ENCODE measurements at places on chromosomes 6 and 20.

DNA sequence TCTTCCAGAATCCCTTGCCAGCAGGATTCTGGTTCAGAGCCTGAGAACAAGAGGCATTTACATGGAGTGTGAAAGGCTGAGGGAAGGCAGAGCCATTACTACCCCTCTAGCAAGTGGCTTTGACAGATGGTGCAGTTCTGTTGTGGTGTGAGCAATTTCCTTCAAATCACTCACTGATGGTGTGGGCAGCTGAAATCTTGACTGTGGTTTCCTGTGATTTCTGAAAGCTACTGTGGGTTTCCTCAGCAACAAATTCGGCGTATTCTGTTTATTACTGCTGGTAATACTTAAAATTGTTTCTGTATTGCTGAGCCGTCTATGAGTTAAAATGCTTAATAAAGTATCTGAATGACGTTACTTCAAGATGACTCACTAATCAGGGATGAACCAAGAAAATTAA is 181.5 kb upstream of the TCF21 start:
- DNase-seq: no peak

DNA sequence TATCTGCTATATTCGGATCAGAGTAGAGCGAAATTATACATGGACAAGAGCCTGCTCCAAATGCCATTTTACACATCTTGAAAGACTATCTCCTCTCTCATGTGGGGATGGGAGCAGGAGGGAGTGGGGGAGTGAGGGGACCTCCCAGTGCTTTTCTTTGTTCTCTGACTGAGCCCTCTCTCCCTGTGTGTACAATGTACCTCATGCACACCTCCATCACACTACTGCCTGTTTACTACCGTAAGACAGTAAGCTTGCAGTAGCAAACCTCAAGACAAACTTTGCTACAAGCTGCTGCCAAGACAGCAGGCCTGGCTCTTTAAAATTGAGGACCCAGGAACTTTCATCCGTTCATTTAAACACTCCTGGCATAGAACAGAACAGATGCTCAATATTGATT is 7.2 kb downstream of the NHSL1 start:
- no peak for DNase-seq

- DNase-seq: no peak
These were observed 412 bp upstream of the TUBB1 start for GRCh38 chr20:59018817-59019216.

DNA sequence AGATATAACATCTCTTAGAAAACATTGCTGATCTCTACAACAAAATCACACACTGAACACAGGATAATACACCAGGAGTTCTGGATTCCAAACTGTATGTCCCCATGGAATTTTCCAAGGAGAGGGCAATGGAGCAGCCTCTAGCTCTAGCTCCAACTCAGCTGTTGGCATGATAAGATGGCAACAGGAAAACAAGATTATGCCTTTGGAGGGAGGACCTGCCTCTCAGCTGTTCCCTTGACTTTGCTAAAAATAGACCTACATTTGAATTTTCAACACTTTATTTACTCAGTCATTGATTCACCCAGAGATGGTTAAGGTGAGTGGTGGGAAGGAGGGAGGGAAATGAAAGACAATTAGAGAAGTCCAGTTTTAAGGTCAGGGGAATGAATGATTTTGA is 246.7 kb downstream of the ALDH8A1 start:
- DNase-seq: no peak

DNA sequence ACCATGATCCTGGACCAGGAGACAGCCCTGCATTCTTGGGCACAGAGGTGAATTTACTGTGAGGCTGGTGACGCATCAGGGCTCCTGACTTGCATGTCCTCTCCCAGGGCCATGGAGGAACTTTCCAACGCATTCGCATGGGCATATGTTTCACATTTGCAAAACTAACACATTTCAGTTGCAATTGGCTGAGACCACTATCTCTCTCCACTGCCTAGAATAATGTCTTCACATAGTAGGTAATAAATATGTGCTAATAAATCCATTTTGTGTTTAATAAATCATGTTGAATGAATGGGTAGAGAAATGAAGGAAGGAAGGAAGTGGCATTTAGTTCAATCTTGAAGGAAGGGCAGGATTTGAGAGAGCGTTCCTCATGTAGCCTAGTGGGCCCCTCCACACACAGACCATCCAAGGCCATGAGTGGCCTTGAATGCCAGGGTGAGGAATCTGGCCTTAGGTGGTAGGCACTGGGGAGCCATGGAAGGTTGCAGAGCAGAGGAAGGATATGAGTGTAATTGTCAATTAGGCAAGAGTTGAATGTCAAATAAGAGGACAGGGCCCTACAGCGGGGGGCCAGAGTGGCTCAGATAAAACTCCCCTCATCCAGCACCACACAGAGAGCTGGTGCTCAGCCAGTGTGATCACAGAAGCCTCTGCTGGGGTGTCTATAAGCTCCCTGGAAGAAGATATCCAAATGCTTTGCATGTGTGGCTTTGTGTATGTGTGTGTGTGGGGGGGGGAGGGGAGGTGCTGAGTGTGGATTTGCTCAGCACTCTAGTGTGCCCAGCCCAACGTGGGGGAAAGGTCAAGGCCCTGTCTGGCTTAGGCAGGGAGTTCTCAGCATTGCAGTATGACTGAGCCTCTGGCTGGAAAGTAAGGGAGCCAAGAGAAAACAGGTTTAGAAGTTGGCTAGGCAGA is 30.9 kb upstream of the CCN5 start:
- no peak for DNase-seq

GRCh38 chr6:168704678-168705077 is 263.7 kb downstream of the SMOC2 start:
- DNase-seq: no peak

- DNase-seq: no peak
These were observed 25.5 kb upstream of the L3MBTL3 start for GRCh38 chr6:129992881-129993280.

- no peak for DNase-seq
These were observed at the start of gene OR12D3 for GRCh38 chr6:29375191-29375590. Gene OR12D3, minus strand, starts transcription at chr6:29375291. Its CDS starts 4 bp downstream, at chr6:29375287.

- no peak for DNase-seq
These were observed 3.1 kb upstream of the HINT3 start for GRCh38 chr6:125953502-125953875.

- DNase-seq: no peak
These were observed 516 bp upstream of the IRF4 start for GRCh38 chr6:390914-391558.

GRCh38 chr6:79898076-79898475 is 49.3 kb downstream of the ELOVL4 start:
- no peak for DNase-seq

DNA sequence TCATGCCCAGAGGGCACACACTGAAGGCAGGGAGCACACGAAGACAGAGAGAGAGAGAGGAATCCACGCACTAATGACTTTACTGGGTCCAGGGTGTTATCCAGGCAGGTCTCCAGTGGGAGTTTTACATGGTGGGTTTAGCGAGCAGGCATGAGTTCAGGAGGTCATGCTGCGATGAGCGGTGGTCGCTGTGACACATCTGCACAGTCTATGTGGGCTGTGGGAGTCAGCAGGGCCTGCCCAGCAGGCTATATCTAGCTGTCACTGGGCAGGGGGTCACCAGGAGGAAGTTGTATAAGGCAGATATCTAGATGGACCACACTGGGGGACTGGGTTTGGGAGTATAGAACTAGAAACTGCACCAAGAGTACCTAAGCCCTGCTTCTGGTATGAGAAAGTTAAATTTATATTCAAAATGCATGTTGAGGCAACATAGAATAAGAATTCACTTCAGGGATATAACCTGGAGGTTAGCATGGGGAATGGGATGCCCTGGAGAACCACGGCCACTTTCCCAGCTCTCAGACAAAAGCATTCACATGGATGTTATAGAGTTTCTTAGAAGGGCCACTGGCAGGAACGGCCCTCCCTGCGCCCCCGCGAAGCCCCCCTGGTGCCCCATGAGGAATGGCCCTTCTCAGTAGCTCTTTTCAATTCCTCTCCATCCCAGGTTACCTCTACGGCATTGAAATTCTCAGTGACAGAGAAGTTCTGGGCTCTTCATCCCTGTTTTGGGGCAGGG is 113.9 kb downstream of the RNF144B start:
- DNase-seq: no peak

DNA sequence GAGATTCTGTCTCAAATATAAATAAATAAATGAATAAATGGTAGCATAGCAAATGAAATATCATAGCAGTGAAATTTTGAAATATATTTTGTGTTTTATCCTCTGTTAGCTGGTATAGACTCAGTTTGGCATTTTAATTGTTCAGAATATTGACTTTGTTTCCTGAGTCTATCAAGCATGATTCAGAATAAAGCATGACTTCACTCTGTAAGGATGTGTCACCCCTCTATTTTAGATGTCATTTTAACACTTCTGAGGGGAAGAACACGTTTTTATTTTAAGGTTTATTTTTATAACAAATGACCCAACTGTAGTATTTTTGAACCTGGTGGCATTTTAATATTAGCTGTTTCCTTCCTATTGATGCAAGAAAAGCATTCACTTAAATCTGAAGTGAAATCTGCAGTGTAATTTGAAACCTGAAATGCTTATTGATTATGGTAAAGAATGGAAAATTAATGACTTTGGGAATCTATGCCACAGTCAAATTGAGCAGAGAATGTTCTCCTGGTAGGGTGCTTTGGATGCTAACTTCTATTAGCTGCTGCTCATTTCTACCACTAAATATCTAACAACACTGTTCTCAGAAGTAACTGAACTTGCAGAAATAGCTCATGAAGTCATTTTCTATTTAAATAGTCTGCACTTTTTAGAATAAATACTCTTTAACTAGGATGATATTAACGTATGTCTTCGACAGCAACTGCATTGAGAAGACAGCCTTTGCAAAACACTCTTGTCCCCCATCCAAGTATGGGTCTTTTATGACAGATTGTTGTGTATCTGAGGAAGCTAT is 114.2 kb downstream of the SOX4 start:
- no peak for DNase-seq

GRCh38 chr20:5735845-5736510 is 14.2 kb upstream of the SHLD1 start:
- DNase-seq: no peak

- no peak for DNase-seq
These were observed 136.5 kb downstream of the SMOC2 start for GRCh38 chr6:168577496-168577895.

GRCh38 chr6:81656231-81656630 is 96.2 kb downstream of the TENT5A start:
- DNase-seq: no peak

Data from stimulated activated CD4-positive, alpha-beta T cell treated with anti-CD3 and anti-CD28 coated beads, TNF-alpha, amount 100 ng/mL, for 24 hours (primary cell).